ENCODE measurements at places on chromosomes 11 and 22. TPM values are rescaled to one million over a fixed set of nuclear protein-coding genes. Genes with fewer than 3 reads are reported as not detected.

DNA sequence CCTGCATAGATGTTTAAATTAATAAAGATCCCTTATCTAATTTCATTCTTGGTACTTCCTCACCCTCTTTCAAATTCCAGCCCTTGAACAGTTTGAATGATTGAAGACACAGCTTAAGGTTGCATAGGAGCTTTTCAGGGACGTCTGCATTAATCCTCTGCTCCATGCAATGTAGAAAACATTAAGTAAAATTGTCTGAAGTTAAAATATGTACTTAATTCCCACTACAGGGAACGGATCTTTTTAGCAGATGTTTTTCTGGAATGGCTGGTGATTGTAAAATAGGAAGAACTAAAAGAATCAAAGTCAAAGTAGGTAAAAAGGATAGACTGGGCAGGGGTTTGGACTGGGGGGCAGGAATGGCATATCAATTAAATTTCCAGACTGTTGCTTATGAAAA lies 58.9 kb downstream of the ABTB2 start:
- DNase-seq = no peak

Gene PARVG
- total RNA-seq = 20.9 TPM

- no peak for DNase-seq
Measured at GRCh38 chr11:73173755-73174494, 31.8 kb upstream of the FCHSD2 start.

DNA sequence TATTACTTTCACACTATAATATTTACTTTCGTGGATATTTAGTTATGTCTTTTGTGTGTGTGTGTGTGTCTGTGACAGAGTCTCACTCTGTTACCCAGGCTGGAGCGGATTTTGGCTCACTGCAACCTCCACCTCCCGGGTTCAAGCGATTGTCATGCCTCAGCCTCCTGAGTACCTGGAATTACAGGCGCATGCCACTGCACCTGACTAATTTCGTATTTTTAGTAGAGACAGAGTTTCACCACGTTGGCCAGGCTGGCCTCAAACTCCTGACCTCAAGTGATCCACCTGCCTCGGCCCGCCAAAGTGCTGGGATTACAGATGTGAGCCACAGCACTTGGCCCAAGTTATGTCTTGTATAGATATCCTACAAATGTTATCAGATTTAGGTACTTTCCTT lies 9.9 kb downstream of the PISD start:
- DNase-seq = no peak

DNA sequence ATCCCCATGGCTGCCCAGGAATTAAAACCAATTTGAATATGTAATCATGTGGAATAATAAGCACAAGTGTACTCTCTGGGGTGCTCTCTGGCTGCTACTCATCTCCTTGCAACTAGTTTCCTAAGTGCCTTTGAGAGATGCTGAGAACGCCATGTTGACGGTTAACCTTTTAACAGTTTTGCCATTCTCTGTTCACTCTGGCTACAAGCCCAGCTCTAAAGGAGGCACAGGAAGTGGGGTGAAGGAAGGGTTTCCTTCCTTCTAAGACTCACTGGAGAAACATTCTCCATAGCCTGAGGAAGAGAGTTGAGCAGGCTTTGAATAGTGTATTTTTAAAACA lies 122.0 kb upstream of the ZC3H12C start:
- DNase-seq = no peak

DNA sequence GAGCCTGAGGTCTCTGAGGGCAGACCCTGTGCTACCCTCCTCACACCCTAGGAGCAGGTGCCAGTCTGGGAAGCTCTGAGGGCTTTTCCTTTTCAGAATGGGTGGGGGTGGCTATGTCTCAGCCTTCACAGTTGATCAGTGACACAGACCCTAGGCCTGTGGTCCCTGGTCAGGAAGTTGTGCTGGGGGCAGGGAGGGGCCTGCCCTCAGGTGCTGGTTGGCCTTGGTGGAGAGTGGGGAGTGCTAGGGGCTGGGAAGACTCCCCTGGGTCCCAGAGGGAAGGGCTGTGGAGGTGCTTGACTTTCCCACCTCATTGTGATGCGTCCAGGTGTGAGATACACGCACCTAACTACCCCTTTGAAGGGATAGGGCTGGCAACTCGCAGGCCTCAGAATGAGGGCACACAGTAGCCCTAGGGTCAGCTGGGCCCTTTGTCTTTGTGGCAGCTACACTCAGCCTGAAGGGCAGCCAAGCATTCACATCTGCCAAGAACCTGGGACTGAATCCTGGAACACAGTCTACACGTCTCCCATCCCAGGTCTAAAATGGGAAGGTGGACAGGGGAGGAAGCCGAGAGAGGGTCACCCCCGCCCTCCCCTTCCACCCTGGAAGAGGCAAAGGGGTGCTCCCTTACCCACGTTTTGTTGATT lies 31.2 kb upstream of the ATXN10 start:
- no peak for DNase-seq

DNA sequence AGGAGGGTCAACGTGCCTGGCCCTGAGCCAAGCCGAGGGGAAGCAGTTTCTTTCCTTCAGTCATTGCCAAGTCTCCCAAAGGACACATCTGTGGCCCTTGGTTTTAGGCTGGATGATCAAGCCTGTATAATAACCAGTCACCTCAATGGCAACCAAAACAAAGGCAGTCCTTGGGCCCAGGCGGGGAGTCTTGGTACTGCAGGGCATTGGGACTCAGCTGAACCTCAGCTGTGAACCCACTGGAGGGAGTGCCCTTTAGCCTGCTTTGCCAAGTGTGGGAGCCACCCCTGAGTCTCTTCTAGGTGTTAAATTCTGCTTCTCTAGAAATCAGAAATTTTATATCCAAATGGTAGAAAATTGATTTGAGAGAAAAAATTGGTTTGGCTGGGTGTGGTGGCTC lies 36.9 kb downstream of the CPT1A start:
- DNase-seq = no peak

Gene TMEM121B
- 1.2 TPM for total RNA-seq

Gene CCDC73
- 0.25 TPM for total RNA-seq

GRCh38 chr11:11572386-11572785 lies 49.4 kb downstream of the GALNT18 start:
- DNase-seq = no peak

Gene EFCAB6
- total RNA-seq = 11.8 TPM

Gene NXPE1
- total RNA-seq = 0.25 TPM

Gene CLNS1A
- 79.3 TPM for total RNA-seq

Gene SOX10
- total RNA-seq = 1.5 TPM

- DNase-seq = peak; percentile 67
Measured at GRCh38 chr11:76455331-76455730, 10.5 kb downstream of the EMSY start.

- peak; percentile 94 for DNase-seq
Measured at GRCh38 chr11:73321604-73322381, 13.7 kb downstream of the ARHGEF17 start.

- peak; percentile 92 for DNase-seq
Measured at GRCh38 chr22:43088984-43089717, at the start of gene TTLL1. Gene TTLL1 (minus strand): TSS chr22:43089391. CDS start chr22:43075586, 13,805 bp downstream.

Gene OR5B21
- not detected for total RNA-seq

DNA sequence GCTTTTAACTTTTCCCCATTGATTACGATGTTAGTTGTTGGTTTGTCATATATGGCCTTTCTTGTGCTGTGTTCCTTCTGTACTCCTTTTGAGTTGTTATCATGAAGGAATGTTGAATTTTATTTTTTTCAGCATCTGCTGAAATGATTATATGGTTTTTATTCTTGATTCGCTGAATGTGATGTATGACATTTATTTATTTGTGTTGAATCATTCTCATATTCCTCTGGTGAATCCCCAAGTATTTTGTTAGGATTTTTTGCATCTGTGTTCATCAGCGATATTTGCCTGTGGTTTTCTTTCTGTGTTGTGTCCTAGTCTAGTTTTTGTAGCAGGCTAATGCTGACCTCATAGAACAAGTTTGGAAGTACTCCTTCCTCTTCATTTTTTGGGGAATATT lies 78.2 kb downstream of the GGT1 start:
- no peak for DNase-seq

DNA sequence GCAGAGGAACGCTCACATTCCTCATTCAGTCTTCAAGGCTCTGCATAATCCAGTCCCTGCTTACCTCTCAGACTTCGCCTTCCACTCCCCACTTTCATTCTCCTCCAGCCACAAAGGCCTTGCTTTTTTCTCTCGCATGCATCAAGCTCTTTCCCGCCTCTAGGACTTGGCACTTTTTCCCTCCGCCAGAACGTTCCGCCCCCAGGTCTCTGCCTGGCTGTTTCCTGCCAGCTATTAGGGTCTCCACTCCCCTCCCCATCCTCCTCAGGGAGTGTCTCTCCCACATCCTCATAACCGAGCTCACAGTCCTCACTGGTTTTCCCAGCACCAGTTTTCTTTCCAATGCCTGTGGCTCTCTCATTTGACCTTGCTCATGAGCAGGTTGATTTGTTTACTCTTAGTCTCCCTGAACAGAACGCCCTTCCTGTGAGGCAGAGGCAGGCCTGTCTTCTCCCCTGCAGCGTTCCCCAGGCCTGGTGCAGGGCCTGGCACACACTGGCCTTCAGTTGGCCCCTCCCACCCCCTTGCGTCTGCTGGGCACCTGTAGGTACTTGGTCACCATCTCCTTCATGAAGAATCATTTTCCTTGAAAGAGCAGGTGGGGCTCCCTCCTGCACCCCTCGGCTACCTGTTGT lies 75.2 kb downstream of the RTL6 start:
- DNase-seq = peak; percentile 52

Gene KDM2A
- total RNA-seq = 82.6 TPM

- DNase-seq = no peak
Measured at GRCh38 chr11:28815110-28815509, 706.9 kb downstream of the METTL15 start.

Gene PATE4
- total RNA-seq = not detected

Gene ADM
- 14.4 TPM for total RNA-seq

Gene TMEM225
- total RNA-seq = not detected

Gene NRXN2
- 13.3 TPM for total RNA-seq

Gene PKDREJ
- total RNA-seq = 0.06 TPM

GRCh38 chr22:50217543-50218152 lies 16.8 kb downstream of the SELENOO start:
- DNase-seq = no peak

- no peak for DNase-seq
Measured at GRCh38 chr11:82675838-82676237, 57.8 kb downstream of the FAM181B start.

DNA sequence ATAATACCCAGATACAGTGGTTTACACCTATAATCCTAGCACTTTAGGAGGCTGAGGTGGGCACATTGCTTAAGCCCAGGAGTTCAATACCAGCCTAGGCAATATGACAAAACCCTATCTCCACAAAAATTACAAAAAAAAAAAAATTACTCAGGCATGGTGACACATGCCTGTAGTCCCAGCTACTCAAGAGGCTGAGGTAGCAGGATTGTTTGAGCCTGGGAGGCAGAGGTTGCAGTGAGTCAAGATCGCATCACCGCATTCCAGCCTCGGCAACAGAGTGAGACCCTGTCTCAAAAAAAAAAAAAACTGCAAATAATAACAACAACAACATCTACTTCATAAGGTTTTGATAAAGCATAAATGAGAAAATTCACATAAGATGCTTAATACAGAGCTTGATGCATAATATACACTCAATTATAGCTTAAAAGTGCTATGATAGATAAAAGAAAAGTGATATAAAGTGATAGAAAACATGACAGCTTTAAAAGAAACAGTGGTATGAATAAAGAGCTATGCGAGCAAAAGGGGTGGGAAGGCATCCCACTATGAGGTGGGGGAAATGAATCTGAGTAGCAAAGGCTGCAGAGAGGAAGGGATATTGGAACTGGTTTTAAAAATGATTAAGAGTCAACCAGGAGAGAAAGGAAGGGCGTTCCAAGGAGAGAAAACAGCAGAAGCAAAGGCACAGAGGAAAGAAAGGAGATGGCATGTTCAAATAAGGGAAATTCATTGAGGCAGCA lies 197.6 kb downstream of the KIF18A start:
- no peak for DNase-seq

Measured in kidney (tissue), 22 donors.